Central memory CD8-positive, alpha-beta T cell (primary cell): ENCODE measurements at places on chromosomes 4 and X.

DNA sequence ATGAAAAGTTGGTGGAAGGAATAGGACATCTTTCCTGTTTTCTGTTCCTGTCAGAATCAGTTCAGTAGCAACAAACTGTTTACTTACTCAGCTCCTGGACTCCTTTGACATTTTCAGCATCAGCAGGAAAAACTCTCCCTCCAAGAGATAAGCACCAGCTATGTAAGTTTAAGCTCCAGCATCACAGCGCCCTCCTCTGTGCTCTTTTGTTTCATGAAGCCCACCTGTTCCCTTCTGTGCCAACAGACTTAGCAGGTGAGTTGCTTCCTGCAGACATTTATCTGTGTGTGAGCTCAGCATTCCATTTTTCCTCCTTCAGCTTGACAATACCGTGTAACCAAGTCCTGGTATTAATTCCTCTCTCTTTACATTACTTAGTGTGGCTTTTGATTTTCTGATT, 644.1 kb upstream of the AGA start:
- DNase-seq, result no peak

- DNase-seq, result no peak
Measured at GRCh38 chr4:183163135-183163534, 64.1 kb downstream of the WWC2 start.

DNA sequence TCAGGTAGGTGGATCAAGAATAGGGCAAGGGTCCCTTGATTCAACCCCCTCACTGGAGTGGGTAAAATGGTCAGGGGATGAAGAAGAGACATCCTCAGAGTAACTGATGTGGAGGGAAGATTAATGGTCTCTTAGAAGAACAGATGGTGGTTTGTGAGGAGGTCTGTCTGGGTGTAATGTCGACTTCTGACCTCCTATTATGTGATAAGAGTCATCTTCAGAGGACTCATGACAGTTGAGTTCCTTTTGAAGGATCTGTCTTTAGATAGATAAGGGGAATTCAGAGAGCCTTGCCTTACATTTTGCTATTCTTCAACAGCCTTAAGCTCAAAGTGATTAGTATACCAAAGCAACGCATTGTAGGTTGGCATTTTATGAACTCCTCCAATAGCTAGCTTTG, 27.1 kb upstream of the MAGEA8 start:
- DNase-seq, result no peak

GRCh38 chr4:187770345-187770744, 225.2 kb upstream of the ZFP42 start:
- DNase-seq, result no peak

- DNase-seq, result no peak
Measured at GRCh38 chr4:185719500-185719858, 92.5 kb downstream of the SORBS2 start.

DNA sequence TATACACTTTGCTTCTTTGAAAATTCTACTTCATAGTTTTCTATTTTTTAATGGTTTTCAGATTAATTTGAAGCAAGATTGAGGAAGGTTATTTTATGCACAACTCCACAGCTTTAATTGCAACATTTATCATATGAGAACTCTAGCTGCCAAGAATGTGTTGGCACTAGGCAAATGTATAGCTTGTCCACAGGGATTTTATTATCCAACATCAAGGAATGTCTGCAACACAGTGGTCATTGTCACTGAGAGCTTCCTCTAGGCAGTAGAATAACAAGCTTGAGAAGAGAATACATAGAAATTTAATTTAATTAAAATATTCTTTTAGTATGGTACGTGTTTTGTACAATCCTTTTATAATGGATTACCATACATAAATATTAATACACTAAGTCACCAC, 1600.8 kb downstream of the ARAP2 start:
- no peak for DNase-seq

GRCh38 chr4:146179784-146180370, 4.4 kb downstream of the LSM6 start:
- DNase-seq, result no peak

DNA sequence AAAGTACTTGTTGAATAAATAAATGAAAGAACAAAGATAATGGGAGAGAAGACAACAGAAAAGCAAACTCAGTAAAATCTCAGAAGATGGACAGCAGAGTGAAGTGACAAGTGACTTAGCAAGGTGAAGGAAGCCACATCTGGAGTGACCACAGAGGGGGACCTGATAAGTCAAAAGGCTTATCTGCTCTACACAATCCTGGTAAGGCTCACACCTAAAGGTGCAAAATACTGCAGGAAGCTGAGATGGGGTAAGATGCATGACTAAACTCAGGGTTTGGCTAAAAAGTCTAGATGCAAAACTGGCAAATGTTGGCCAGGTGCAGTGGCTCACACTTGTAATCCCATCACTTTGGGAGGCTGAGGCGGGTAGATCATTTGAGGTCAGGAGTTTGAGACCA, 22.2 kb downstream of the TRMT2B start:
- no peak for DNase-seq

DNA sequence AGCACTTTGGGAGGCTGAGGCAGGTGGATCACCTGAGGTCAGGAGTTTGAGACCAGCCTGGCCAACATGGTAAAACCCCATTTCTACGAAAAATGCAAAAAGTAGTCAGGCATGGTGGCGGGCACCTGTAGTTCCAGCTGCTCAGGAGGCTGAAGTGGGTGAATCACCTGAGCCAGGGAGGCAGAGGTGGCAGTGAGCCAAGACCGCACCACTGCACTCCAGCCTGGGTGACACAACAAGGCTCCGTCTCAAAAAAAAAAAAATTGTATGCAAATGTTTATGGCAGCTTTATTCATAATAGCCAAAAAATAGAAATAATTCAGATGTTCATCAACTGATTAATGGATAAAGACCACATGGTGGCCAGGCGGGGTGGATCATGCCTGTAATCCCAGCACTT, 9.8 kb upstream of the NOCT start:
- DNase-seq, result no peak
